ENCODE measurements at places on chromosomes 5 and 9.

- no peak for DNase-seq
Observed at GRCh38 chr5:68387074-68387796, 171.7 kb downstream of the PIK3R1 start.

GRCh38 chr5:167311340-167311739 lies 980.1 kb upstream of the WWC1 start:
- DNase-seq, result no peak

GRCh38 chr9:89842267-89842768 lies 237.5 kb downstream of the GADD45G start:
- DNase-seq, result no peak

GRCh38 chr5:108379722-108380530 lies 2.0 kb downstream of the FBXL17 start:
- no peak for DNase-seq

DNA sequence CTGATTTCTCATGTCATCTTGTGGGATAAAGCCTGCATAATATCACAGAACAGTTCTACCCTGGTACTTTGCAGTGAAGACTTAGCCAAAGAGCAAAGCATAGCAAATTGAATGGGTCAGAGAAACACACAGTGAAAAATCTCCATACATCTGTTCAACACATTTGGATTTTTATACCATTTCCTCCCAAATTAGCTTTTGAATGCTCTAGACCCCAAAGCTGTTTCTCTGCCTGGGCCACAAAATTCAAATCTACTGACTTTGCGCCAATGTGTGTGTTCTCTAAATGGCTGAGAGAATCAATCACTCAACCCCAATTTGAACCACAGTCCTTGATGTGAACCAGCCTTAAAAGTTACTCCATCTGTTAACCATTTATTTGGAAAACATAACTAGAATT lies 236.9 kb upstream of the NFIL3 start:
- no peak for DNase-seq

GRCh38 chr5:2869471-2869870 lies 118.0 kb upstream of the IRX2 start:
- no peak for DNase-seq

GRCh38 chr5:172380301-172380986 lies 73.9 kb downstream of the SH3PXD2B start:
- DNase-seq, result no peak

DNA sequence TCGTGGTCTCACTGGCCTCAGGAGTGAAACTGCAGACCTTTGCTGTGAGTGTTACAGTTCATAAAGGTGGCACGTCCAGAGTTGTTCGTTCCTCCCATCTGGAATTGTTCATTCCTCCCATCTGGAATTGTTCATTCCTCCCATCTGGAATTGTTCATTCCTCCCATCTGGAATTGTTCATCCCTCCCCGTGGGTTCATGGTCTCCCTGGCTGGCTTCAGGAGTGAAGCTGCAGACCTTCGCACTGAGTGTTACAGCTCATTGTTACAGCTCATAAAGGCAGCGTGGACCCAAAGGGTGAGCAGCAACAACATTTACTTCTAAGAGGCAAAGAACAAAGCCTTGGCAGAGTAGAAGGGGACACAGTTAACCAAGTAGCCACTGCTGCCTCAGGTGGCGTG lies 69.1 kb downstream of the GCNT1 start:
- DNase-seq, result no peak

GRCh38 chr5:85030316-85031084 lies 645.8 kb upstream of the EDIL3 start:
- DNase-seq, result no peak

DNA sequence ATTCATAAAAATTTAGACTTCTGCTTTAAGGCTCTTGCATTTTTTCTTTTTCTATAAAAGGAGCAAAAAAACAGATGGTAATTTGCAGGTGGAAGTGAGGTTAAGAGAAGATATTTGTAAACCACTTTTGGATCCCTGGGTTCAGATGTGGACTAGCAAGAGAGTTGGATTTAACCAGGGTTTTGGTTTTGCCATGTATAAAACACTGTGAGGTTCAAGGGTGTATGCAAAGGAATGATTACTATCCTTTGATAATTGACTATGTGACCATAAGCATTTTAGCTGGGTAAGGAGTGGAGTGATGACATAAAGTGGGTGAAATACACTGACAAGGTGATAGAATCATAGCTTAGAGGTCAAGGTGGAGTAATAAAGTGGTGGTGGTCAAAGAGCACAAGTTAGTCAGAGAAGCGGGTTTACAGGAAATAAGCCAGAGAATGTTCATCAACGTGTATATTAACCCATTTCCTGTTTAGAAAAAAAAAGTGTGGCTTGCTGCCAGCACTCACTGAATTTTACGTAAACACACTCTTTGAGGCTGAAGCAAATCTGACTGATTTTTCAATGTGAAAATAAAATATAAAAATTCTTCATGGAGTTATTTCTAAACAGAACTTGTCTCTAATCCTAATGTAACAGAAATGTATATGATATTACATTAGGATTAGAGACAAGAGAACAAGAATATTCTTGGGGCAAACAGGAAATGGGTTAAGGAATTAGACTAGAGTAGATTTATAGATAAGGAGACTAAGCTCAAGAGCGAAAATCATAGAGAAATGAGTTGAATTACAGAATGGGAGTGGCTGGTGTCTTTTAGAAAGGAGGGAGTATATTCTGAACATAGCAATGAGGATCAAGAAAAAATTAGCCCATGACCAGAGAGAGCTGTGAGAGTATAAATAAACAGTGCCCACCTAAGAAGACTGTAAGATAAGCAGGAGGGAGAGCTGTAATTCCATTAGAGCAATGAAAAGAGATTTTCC lies 74.5 kb downstream of the CDKN2A start:
- peak; percentile 6 for DNase-seq

- DNase-seq, result peak; percentile 82
Observed at GRCh38 chr5:134526483-134527155, 1.1 kb downstream of the JADE2 start.

DNA sequence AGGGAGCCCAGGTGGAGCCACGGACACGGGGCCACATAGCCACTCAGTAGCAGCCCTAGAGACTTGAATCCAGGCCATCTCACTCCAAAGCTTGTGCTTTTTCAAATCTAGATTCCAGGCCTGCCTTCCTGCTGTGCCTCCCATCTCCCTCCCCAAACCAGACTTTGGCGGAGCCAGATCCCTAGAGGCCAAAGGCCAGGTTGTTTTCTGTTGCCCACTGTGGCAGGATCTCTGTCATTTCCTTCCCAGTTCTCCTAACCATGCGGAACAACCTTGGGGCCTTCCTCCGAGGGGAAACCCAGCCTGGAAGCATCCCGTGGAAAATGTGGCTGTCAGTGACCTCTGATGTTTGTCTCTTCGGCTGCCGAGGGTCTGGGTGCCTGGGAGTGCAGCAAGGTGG lies 16.4 kb upstream of the RPS14 start:
- DNase-seq, result no peak

GRCh38 chr5:160356550-160357347 lies 13.7 kb downstream of the C1QTNF2 start:
- DNase-seq, result no peak

GRCh38 chr5:5164163-5164562 lies 24.0 kb downstream of the ADAMTS16 start:
- no peak for DNase-seq

GRCh38 chr5:161700065-161700464 lies 14.5 kb downstream of the GABRA6 start:
- no peak for DNase-seq

All from Caki2 (cell line).